ENCODE measurements at places on chromosomes 16 and 17.

GRCh38 chr16:55040366-55041086 is 109.9 kb downstream of the IRX5 start:
- DNase-seq, result no peak

DNA sequence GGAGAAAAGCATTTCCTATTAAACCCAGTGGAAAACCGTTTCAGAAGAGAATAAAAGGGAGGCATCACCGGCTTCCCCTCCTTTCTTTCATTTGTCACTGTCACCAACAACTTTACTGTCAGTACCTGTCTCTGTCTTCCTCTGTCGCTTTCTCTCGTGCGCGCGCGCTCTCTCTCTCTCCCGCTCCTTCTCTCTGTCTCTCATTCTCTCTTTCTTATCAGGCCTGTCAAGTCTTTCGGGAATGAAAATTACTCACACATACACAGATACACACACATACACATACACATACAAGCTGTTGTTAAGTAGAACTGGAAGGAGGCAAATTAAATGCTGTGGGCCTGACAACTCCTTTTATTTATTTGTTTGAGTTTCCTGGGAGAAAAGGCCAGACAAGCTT is 17.6 kb downstream of the MYOCD start:
- DNase-seq, result no peak

DNA sequence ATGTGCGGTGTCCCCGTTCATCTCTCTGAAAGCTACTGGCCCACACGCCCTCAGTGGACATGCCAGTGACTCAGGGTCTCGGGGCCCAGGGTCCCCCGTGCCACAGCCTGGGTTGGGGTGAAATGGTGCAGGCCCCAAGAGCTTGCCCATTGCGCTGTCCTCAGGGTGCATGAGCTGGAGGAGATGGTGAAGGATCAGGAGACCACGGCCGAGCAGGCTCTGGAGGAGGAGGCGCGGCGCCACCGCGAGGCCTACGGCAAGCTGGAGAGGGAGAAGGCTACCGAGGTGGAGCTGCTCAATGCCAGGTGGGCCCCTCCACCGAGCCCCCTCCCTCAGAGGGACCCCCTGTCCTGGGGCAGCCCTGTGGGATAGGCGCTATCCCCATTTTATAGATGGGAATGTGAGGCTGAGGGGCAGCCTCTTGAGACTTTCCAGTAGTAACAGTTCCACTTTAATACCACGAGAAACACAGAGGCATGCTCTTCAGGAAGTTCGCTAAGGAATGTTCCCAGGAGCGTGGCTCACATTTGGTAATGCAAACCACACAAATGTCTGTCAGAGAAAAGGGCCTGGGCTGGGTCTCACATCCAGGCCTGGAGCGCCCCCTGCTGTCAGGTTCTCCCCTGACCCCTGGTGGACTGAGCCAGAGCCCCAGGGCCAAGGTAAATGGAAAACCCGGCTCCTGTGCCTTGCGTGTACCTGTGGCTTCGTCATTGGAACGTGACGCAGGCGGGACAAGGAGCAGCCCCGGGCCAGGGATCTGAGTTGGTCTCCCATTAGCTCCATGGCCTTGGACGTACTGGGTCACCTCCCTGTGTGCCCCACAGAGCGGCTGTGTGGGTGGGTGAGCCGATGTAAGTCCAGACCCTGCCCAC is 133.7 kb downstream of the RAB11FIP4 start:
- DNase-seq, result peak; percentile 96

DNA sequence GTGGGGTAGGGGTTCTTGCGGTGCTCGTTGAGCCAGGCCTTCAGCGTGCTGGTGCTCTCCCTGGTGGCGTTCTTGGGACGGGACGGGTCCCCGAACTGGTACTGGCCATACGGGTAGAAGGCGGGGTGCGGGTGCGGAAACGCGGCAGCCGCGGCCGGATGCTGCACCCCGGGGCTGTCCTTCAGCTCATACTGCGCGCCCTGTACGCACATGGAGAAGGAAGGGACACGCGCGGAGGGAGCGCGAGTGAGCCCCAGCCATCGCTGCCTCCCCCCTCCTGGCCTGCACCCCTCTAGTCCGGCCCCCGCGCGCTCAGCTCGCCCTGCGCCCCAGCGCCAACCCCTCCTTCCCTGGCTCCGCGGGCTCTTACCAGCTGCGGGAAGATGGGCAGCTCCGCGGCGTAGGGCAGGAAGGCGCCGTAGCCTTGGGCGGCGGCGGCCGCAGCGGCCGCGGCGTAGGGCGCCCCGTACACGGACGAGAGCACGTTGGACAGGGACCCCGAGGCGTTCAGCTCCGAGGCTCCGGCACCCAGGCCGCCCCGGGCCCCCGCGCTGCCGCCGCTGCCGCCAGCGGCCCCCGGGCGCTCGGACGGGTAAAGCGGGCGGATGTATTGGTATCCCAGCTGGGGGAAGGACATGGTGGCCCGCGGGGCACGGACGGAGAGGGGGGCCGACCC is 1.0 kb downstream of the IRX3 start:
- peak; percentile 75 for DNase-seq

DNA sequence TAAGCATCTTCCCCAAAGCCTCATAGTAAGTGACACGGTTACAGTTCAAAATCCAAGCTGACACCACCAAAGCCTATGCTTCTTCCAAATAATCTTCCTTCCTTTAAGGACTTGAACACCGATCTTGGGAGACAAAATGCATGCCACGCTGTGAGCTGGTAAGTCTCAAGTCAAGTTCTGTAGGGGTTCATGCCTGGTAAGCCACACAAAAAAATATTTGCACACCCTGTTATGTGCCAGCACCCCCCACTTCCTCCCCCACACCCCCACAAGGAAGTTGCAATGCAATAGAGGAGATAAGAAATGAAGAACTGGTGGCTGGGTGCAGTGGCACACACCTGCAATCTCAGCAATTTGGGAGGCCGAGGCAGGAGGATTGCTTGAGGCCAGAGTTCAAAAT is 5.6 kb downstream of the NOG start:
- peak; percentile 4 for DNase-seq

- DNase-seq, result no peak
Measured at GRCh38 chr17:63646488-63646806, 24.2 kb downstream of the MAP3K3 start.

DNA sequence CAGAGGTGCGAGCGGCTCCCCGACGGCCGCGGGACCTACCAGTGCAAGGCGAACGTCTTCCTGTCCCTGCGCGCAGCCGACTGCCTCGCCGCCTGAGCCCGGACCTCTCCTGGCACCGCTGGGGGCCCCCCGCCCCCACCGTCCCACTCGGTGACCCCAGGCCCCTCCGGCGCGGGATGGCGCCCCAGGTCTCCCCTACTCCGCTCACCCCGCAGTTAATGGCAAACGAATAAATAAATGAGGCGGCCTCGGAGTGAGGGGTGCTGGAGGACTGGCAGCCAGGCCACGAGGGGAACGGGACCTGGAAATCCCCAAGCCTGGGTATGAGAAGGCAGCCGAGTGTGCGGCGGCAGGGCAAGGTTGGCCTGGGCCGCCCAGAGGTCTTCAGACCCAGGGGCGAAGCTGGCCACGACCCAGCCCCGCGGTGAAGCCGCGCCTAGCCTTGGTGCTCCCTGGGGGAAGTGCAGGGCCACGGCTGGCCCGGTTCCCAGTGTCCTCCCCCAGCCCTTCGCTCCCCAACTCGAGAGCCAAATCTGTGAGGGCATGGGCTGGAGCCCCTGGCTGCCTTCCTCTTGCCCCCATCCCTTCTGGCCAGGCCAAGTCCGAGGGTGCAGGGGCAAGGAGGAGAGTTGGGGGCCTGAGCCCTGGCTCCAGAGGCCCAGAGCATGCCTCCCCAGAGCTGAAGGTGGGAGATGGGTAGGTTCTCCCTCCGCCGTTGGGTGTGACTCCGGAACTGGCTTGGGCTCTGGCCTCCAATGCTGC is 796 bp downstream of the NPB start:
- DNase-seq, result no peak

DNA sequence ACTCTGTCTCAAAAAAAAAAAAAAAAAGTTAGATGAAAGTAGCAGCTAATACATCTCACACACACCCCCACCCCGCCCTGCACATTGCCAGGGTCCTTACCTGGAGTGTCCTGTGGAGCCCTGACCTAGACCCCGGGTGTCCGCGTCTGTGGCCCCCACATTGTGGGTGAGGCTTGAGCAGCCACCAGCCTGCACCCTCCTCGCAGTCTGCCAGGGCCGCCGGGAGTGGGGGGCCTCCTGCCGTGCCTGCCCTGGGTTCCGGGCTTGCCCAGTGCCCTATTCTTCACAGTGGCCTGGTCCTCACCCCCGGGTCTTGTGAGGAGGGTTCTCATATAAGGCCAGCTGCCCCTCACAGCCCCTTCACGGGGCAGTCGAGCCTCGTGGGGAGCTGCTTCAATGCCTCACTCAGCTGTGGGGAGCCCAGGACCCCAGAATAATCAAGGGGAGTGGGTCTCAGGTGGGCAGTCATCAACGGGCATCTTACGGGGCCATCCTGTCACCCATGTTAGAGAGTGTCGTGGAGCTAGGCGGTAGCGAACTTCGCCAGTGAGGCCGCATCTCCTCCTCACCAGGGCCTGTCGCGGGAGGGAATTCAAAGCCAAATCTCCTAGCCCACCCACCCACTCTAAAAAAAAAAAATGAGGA is 85.9 kb upstream of the CHMP6 start:
- DNase-seq, result no peak

DNA sequence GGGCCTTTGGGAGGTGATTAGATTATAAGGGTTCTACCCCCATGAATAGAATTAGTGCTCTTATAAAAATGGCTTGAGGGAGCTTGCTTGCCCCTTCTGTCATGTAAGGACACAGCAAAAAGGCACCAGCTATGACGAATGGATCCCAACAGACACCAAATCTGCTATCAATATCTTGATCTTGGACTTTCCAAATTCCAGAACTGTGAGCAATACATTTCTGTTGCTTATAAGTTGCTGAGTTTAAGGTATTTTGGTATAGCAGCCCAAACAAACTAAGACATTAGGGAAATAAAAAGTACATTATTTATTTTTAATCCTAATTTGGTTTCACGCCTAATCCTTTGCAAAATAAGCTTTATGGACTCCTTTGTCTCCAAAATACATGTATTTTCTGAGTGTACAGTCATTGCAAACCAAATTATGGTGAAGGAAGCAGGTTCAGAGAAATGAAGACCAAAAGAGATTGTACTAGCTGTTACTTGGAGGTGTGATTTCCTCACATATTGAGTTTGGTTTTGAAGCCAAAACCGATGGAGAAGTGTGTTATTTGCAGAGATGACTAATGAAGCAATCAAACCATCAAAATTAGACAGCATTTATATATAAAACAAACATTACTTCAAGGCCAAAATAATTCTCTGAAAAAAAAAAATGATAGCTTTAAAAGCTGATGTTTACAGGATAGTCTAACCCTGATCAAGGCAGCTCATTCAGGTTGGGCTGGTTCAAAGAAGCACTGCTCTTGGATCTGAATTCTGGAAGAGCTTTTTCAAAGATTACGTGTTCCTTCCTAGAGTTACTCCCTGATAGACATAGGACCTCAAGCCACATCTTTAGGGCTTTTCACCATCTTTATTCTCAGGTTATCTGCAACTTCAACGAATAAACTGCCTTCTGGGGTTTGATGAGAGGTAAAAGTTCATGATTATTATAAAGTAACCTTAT is 71.6 kb downstream of the MYO1D start:
- DNase-seq, result peak; percentile 57

GRCh38 chr16:78942625-78943245 is 657.8 kb downstream of the MAF start:
- DNase-seq, result no peak
